ENCODE measurements at places on chromosomes 4 and X. TPM values are rescaled to one million over a fixed set of nuclear protein-coding genes. Genes with fewer than 3 reads are reported as not detected.

- ATAC-seq = no peak
These were observed 2.2 kb upstream of the RTL8B start for GRCh38 chrX:135024526-135024925.

- ATAC-seq = peak; percentile 91
These were observed 64.5 kb upstream of the WDR1 start for GRCh38 chr4:10180927-10181744.

DNA sequence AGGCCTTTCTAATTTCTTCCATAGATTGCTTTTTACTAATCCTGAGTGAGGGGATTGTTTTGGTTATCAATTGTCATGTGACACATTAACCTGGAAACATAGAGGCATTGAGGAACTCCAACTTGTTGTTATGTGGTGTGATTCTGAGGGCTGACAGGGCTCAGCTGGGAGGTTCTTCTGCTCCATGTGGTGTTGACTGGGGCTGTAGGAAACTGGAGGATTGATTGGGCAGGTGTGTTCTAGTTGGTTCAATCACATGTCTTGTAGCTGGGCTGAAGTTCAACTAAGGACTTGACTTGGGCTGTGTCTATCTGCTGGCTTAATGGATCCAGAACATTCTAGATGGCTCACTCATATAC lies 10.8 kb upstream of the CRLF2 start:
- ATAC-seq = no peak

NXF2B gene
- not detected for total RNA-seq

GRCh38 chr4:6498511-6499237 lies 26.3 kb upstream of the PPP2R2C start:
- ATAC-seq = no peak

PWWP3B gene
- not detected for total RNA-seq

DNA sequence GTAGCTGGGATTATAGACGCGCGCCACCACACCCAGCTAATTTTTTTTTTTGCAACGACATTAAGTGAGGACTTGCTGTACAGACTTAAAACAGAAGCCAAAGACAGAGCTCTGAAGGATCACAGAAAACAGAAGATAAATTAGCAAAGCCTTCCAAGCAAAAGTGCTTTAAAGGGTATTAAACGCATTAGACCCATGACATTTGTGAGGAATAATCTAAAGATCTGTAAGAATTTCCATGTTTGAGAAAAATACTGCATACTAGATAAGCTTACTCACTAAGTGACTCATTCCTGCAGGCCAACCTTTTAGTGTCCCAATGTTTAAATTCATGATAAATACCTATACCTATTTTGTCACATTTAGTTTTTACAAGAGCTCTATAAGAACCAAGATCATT lies 27.4 kb downstream of the SMARCA1 start:
- no peak for ATAC-seq

- no peak for ATAC-seq
These were observed 35.3 kb upstream of the DCX start for GRCh38 chrX:111447298-111447697.

- no peak for ATAC-seq
These were observed 344.4 kb downstream of the RAPGEF2 start for GRCh38 chr4:159447296-159447695.

DNA sequence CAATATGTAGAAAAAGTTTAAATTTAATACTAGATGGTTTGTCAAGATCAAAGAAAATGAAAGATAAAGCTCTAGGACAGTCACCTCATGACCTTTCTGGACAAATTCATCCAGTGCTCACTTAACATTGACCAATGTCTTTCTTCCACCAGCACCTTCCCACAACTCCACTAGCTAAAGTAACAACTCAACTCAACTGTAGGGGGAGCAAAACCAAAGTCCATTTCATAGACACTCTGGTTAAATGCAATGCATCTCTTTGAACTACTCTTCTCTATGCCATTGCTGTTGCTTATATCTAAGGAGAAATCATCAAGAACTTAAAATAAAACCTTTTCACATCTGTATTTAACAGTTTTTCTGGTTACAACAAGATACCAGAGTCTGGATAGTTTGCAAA lies 25.1 kb downstream of the UGT2B4 start:
- ATAC-seq = no peak

INPP4B gene
- 65.0 TPM for total RNA-seq

All from activated T-helper 17 cell treated with anti-CD3 and anti-CD28 coated beads, Interleukin-2, amount 50 U/mL, for 72 hours (primary cell).